ENCODE measurements at places on chromosomes 16 and 17.

- no peak for DNase-seq
These were observed 2.7 kb downstream of the C16orf87 start for GRCh38 chr16:46828292-46828691.

GRCh38 chr16:68447653-68448359 is 502 bp downstream of the SMPD3 start:
- DNase-seq: no peak

- DNase-seq: no peak
These were observed 24.6 kb upstream of the LRRC75A start for GRCh38 chr17:16516594-16517051.

- no peak for DNase-seq
These were observed 420 bp upstream of the KRTAP17-1 start for GRCh38 chr17:41315814-41316445.

GRCh38 chr17:75048249-75048878 is 1.3 kb downstream of the KCTD2 start:
- DNase-seq: no peak

DNA sequence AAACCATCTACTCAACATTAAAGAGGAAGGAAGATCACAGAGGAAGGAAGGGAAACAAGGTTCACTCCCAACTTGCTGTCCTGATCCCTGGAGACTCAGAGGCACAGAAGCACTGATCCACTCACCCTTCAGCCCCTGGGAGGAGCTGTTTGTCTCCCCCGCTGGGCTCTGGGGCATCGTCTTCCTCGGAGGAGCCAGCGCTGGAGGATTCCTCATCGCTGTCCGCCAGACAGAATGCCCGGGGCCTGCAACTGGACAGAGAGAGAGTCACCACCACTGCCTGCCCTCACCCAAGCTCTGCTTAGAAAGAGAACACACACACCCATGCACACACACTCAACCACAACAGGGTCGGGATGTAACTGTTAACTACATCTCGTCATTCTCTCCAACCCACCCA is 24.8 kb upstream of the ERN1 start:
- no peak for DNase-seq

- DNase-seq: no peak
These were observed 4.8 kb downstream of the EMP2 start for GRCh38 chr16:10575506-10576130.

GRCh38 chr17:5819921-5820685 is 235.8 kb upstream of the NLRP1 start:
- DNase-seq: no peak

- DNase-seq: no peak
These were observed 979 bp downstream of the ABHD15 start for GRCh38 chr17:29565643-29566472.

DNA sequence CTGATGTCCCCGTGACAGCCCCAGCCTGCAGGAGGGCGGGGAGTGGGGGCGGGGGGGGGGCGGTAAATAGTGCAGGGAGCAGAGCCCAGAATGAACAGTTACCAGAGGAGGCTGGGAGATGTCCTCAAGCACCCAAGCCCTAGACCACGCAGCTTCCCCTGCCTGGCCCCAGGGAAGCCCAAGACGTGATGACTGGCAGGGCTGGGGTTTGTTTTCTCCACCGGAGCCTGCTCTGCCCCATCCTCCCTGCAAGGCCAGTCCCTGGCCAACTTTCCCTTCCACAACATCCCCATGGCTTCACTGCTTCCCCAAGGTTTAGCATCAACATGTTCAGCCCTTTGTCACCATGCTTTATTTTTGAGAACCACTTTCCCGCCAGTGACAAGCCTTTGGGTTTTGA is 1.4 kb upstream of the BEAN1 start:
- DNase-seq: no peak

GRCh38 chr17:77735566-77736198 is 222.8 kb upstream of the TNRC6C start:
- no peak for DNase-seq

DNA sequence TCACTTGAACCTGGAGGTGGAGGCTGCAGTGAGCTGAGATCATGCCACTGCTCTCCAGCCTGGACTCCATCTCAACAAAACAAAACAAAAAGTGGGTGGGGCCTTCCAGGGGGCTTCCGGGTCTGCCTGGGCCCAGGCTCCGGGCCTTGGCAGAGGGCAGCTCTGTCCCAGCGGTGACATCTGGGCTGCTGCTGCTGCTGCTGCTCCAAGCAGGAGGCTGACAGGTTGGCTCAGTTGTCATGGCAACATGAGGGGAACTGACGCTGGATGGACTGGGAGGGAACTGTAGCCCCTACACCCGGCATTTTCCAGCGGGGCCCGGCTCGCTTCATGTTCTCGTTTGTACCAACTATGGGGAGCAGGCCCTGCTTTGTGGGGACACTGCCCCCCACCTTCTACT is 4.0 kb downstream of the BAIAP3 start:
- DNase-seq: no peak

DNA sequence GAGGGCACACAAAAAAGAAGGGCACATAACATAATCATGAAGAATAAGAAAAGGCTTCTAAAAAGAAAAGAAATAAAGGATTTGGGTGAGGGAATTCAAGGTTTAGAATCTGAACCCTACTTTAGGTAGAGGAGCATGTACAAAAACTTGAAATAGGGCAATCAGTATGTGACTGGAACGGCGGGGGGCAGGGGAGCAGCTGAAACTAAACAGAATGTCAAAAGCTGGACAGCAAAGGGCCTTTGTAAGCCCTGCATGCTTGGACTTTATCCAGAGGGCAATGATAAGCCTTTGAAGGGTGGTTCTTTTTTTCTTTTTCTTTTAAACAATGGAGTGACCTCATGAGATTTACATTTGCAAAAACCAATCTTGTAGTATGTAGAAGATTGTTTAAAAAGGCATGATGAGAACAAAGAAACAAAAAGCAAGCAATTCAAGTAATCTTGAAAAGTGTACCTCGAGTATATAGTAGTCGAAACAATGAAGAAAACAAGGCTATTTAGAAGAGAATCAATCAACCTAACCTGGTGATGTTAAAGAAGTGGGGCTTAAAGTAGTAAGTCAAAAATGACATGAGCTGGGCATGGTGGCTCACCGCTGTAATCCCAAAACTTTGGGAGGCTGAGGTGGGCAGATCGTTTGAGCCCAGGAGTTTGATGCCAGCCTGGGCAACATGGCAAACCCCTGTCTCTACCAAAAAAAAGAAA is 46.7 kb upstream of the ANKFY1 start:
- DNase-seq: no peak

- no peak for DNase-seq
These were observed 54.2 kb downstream of the NDEL1 start for GRCh38 chr17:8489841-8490240.

DNA sequence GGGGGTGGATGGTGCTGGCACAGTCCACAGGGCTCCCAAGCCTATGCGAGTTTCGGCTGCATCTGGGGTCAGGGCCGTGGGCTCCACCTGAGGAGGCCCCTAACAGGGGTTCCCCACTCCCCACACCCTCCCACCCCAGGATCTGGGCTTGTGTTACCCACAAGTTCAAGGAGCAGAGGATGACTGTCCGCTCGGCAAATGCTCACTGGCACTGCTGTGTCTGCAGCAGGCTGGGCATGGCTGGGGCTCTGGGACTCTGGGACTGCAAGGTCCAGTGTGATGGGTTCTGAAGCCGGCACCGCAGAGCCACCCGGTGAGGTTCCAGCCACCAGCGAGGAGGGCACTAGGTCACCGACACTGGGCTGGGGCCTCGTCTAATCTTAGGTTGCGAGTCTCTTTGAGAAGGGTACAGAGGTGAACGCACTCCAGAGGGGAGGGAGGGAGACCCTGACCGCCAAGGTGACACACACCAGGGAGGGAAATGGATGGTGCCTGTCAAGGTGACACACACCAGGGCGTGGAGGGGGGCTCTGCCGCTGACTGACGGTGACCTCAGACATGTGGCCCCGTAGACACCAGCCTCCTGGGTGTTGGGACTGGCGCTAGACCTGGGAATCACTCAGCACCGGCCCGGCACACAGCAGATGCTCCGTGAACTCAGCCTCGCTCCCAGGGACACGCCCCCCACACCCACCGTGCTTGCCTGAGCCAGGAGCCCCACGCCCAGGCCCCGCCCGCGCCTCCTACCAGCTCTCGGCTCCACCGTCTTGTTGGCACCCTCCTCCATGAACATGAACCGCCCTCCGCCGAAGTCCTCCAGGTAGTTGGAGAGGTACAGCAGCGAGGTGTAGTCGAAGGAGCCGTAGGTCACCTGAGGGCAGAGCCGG is 20.5 kb upstream of the HEXD start:
- no peak for DNase-seq

- no peak for DNase-seq
These were observed 60.7 kb downstream of the FBXL20 start for GRCh38 chr17:39340731-39341130.

GRCh38 chr17:29046473-29046839 is 3.5 kb downstream of the PIPOX start:
- no peak for DNase-seq
